Chondrocyte (in vitro differentiated cells): ENCODE measurements at places on chromosomes 1 and 21.

DNA sequence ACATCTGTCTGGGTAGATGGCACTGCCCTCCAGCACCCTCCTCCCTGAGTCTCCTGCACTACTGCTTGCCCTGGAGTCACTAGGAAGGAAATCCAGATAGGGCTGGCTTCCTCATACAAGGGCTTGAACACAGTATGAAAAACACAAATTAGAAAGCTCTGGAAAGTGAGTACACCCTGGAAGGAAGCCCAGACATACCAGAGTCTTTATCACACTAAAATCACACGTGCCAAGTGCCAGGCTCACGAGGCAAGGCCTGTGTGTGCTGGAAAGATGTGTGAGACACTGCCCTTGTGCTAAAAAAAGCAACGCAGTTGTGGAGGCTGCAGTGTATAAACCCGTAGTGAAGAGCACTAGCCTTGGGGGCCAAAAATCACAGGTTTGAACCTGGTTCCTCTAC, 28.3 kb upstream of the S100A7 start:
- H3K4me3 ChIP-seq = no peak overlapping the region
- H3K27ac ChIP-seq = no peak overlapping the region
- H3K27me3 ChIP-seq = peaks cover 50% of the 10 kb centered on the region
- no peaks in the 10 kb centered on the region for H3K36me3 ChIP-seq
- DNase-seq = no peak
- peaks cover 6% of the 10 kb centered on the region for H3K4me1 ChIP-seq

DNA sequence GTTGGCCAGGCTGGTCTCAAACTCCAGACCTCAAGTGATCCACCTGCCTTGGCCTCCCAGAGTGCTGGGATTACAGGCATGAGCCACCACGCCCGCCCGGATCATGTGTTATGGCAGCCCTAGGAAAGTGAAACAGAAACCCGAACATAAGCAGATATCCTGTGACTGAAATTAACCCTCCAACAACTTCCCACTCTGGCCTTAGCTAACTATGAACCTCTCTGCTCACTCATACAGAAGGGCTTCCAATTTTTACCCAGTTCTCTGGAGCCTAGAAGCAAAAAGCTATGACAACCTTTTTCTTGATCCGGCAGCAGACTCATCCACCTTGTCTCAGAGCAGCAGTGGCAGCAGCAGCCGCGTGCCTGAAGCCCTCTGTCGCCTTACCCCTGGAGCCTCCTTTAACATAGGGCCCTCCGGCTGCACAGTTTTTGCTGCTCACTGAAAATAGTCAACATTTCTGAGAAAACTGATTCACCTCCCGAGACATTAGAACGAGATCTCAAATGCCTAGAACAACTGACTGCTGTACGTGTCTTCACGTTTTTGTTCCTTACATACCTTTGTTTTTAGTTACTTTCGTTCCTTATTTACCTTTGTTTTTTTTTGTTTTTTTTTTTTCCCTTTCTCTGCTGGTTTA, 9.3 kb downstream of the CBR1 start:
- no peaks in the 10 kb centered on the region for H3K36me3 ChIP-seq
- no peak overlapping the region for H3K4me3 ChIP-seq
- H3K27ac ChIP-seq = no peak overlapping the region
- H3K4me1 ChIP-seq = no peaks in the 10 kb centered on the region

GRCh38 chr1:155514582-155515187, 47.9 kb downstream of the ASH1L start:
- no peaks in the 10 kb centered on the region for H3K27me3 ChIP-seq
- no peak for DNase-seq
- H3K4me3 ChIP-seq = no peak overlapping the region
- peaks cover 4% of the 10 kb centered on the region for H3K36me3 ChIP-seq
- no peak overlapping the region for H3K27ac ChIP-seq
- H3K4me1 ChIP-seq = peaks cover 10% of the 10 kb centered on the region

- no peak overlapping the region for H3K4me3 ChIP-seq
- no peak for DNase-seq
- peaks cover 18% of the 10 kb centered on the region for H3K4me1 ChIP-seq
These were observed 64.2 kb downstream of the SERINC2 start for GRCh38 chr1:31476891-31477846.
